ENCODE measurements at places on chromosomes 6 and 20.

GRCh38 chr6:89162047-89162371 is 16.2 kb downstream of the PM20D2 start:
- no peak for DNase-seq

DNA sequence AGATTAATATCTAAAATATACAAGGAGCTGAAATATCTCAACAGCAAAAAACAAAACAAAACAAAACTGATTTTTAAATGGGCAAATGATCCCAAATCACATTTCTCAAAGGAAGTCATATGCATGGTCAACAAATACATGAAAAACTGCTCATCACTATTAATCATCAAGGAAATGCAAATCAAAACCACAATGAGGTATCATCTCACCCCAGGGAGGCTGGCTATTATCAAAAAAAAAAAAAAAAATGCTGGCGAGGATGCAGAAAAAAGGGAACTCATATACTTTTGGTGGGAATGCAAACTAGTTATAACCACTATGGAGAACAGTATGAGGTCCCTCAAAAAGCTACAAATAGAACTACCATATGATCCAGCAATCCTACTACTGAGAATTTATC is 34.6 kb downstream of the REPS1 start:
- DNase-seq, result peak; percentile 77

GRCh38 chr20:50957798-50958614 is at the start of gene DPM1:
DPM1 (minus strand) TSS chr20:50958532; CDS start chr20:50958523, 9 bp downstream.
- peak; percentile 90 for DNase-seq

DNA sequence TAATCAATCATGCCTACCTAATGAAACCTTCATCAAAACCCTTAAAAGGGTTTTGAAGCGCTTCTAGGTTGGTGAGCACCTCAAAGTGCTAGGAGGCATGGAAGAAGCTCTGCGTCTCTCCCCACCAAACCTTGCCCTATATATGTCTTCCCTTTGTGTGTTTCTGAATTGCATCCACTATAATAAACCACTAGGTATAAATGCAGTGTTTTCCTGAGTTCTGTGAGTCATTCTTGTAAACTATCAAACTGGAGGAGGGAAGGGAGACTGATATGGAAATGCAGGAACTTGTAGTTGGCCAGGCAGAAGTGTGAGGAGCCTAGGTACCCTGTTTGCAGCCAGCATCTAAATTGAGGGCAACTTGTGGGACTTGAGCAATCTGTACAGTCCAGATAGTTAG is 698.8 kb downstream of the DOK5 start:
- no peak for DNase-seq

DNA sequence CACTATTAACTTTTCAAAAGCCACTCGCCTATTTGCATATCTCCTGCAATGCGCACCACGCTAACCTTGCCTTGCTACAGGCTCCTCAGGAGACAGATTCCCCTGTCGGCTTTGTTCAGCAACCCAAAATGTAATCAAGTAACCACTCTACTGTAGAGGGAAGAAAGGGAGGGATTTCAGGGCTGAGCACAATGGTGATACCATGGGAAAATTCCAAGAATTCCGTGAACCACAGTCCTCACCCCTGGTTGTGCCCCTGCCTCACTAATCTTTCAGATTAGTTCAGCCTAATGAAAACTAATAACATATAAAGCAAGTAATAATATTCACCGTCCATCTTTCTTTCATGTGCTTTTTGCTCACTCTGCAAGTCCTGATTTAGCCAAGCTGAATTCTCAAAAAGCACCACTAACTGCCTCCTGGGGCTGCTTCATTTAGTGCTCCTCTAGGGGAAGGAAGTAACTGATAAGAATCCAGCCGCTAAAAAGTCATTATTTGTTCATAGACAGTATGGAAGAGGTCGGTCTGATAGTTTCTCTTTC is 6.6 kb downstream of the CITED2 start:
- peak; percentile 28 for DNase-seq

DNA sequence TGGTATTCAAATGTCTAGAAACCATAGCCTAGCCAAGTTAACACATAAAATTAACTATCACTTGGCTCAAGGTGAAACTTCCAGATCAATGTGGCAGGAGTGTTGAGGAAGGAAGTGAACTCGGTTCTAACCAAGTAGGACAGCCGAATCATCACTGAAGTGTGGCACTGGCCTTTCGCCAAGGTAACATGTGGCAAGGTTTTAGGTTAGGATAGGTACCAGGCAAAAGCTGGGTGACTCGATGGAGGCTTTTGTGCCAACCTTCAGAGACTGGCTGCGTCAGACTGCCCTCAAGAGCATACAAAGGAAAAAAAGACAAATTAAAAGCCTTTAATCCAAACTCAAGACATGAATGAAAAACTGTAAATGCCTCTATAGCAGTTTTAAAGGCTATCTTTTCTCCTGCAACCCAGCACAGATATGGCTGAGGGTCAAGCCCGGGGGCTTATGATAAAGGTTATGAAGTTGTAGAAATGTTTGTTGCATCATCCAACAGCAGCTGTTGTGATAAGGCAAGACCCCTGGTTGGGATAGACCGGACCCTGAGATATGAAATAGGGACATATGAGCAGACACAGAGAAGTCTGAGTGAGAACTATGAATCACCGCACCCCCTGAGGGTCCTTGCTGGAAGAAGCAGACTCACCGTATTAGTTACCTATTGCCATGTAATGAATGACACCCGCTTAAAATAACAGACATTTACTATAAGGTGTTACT is 11.9 kb downstream of the PSMB9 start:
- DNase-seq, result no peak

DNA sequence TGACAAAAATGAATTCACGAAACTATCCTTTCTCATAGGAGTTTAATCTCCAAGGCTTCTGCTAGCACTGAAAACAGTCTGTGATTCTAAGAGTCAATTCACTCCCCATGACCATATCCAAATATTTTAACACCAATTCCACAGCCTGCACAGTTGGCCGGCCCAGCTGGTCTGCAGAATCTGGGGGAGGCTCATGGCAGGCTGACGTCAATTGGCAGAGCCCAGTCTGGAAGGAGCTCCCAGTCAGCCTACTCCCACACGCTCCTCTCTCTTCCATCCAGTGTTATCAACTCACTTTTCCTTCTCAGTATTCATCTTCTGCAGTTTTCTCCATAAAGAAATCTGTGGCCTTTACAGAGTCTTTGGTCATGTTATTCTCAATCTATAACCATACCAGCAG is 111.0 kb downstream of the TBXT start:
- peak; percentile 28 for DNase-seq

DNA sequence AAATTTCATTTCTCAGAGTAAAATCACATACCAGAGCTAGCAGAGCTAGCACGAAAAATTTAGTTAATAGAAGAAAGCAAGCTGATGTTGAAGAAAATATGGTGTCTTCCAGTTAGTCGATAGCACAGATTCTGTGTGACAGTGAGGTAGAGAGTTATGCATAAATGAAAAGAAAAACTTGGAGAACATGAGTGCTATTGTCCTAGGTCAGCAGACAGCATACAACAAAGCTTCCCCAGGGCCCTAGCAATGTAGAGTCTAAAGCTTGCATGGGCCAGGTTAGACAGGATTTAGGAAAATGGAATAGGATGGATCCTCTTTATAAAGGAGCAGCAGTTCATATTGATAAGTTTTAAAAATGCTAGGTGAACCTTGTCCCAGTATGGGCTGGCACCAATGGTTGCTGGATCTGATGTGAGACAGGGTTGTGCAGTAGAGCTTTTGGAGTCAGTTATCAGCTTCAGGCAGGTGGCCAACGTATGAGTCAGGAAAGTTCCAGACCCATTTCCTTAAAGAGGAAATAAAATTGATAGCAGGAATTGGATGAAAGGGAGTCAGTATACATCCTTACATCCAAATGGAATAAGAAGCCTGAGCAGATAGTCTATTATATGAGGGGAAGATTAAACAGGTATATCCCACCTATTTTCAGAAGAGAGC is 277.2 kb downstream of the FRK start:
- DNase-seq, result peak; percentile 7

GRCh38 chr6:86016567-86016966 is 373.9 kb upstream of the SYNCRIP start:
- DNase-seq, result no peak

GRCh38 chr6:102749210-102749971 is 1355.9 kb downstream of the GRIK2 start:
- no peak for DNase-seq

GRCh38 chr6:268394-268935 is 23.8 kb upstream of the DUSP22 start:
- no peak for DNase-seq

- no peak for DNase-seq
Measured at GRCh38 chr20:36971103-36971502, 19.6 kb upstream of the SAMHD1 start.

- DNase-seq, result no peak
Measured at GRCh38 chr20:41245086-41245707, 72.3 kb downstream of the ZHX3 start.

GRCh38 chr6:44028789-44029310 is 98.4 kb downstream of the MRPL14 start:
- no peak for DNase-seq

GRCh38 chr6:54094786-54095185 is 16.5 kb upstream of the MLIP start:
- peak; percentile 10 for DNase-seq

GRCh38 chr6:159151266-159151855 is 17.8 kb upstream of the FNDC1 start:
- peak; percentile 45 for DNase-seq

DNA sequence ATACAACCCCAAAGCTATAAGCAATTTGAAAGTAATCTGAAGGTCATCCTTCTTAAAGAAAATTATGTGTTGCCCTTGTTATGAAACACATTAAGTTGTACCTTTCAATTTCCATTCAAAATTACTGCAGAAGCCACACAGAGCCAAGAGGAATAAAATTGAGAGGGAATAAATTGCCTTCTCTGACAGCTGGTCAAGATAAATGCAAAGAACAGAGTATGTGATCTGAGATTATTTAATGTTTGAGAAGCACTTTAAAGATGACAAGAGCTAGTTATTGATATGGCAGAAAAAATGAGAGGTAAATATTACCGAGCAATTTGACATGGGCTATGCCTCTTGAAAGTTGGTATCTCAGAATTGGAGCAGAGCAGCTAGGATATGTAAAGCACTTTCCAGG is 61.6 kb downstream of the TRDN start:
- DNase-seq, result no peak

DNA sequence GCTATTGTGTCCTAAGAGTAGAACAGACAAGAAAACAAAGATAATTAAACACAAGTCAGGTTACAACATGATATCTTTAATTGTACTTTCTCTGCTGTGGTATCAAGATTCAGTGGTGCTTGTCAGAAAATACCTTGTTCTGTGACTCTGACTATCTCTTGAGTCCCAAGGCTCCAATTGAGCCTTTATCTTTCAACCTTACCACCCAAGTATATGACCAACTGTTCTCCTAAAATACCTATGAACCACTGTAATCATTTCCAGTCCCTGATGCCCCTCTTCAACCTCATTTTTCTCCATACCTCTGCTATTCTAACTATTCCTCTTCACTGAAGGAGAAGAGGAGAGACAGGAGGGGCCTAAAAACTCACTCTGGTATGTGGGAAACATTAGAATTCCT is 66.9 kb upstream of the TPD52L1 start:
- DNase-seq, result no peak

- DNase-seq, result no peak
Measured at GRCh38 chr6:12371151-12371550, 81.0 kb downstream of the EDN1 start.

- DNase-seq, result no peak
Measured at GRCh38 chr6:38974389-38975151, 74.0 kb upstream of the GLP1R start.

GRCh38 chr6:138588805-138589434 is 89.6 kb upstream of the NHSL1 start:
- peak; percentile 71 for DNase-seq

GRCh38 chr20:23532533-23532932 is 35.8 kb downstream of the CST9L start:
- DNase-seq, result no peak

GRCh38 chr20:43544501-43544900 is 14.3 kb upstream of the SGK2 start:
- DNase-seq, result no peak

- no peak for DNase-seq
Measured at GRCh38 chr20:11247046-11248010, 573.5 kb upstream of the JAG1 start.

DNA sequence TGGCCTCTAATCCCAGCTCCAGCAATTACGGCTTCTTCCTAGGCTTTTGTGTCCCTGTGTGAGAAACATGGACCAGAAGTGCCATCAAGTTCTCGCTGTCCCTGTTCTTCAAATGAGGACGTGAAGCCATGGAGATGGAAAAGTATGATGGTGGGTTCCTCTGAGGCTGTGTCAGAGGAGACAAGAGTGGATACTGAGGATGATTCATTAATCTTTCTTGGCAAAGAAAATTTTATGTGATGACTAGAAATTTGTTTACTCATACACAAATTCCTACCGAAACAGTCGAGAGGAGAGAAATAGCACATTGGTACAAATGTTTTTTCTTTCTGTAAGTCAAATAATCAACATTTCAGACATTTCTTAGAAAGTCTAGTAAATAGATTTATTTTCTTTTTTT is 35.0 kb upstream of the PNRC1 start:
- DNase-seq, result peak; percentile 26

DNA sequence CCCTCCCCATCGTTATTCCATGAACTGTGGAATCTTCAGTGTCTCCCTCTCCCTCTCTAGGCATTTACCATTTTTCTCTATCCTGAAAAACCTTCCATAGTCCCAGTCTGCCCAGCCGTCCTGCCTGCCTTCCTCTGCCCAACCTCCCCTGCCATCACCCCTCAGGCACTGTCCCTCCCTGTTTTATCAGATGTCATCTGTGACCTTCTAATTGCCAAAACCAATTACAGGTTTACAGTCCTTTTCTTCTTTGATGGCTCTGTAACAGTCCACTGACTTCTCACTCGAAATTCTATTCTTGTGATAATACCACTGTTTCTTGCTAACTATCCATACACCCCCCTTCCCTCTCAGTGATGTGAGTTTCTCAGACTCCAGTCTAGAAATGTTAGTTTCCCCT is 2.3 kb upstream of the SLC23A2 start:
- no peak for DNase-seq

DNA sequence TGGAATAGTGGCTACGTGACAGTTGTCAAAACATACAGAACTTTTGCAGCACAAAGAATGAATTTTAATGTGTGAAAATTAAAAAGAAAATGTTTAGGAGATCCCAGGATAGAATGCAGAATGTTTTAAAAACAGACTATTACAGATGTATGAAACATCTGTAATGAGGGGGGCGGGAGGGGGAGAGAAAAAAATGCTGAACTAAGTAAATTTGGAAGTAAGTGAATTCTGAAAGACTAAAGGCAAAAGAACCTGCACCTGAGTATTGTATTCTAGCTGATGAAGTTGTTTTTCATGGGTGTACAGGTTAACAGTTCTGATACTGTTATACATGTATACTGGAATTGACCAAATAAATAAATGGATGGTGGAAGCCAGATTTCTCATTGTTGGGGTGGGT is 178.8 kb downstream of the ZFAND3 start:
- DNase-seq, result no peak

- DNase-seq, result no peak
Measured at GRCh38 chr6:44733868-44734267, 346.4 kb downstream of the CDC5L start.

GRCh38 chr6:31128093-31128676 is 7.9 kb upstream of the CDSN start:
- peak; percentile 31 for DNase-seq

Measured in fibroblast of skin of right biceps (primary cell).